Esophagus squamous epithelium (tissue), 5 donors: ENCODE measurements at places on chromosomes 2 and 18.

DNA sequence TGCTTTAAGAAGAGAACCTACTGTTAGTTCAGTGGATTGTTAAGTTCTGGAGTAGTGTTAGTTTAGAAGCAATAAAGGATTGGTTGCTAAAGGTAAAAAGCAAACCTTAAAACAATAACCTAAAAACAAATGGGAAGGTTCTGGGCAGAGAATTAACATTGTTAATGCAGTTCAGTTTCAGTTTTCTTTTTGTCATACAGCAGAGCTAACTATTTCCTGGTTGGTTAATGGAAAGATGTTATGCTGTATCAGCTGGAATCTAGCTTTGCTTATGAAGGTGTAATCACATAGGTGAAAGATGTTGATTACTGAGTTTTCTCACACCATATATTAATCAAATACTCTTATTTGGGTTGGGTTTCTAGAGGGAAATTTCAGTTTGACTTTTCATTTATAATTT, 23.8 kb downstream of the SMAD4 start:
- DNase-seq = no peak

DNA sequence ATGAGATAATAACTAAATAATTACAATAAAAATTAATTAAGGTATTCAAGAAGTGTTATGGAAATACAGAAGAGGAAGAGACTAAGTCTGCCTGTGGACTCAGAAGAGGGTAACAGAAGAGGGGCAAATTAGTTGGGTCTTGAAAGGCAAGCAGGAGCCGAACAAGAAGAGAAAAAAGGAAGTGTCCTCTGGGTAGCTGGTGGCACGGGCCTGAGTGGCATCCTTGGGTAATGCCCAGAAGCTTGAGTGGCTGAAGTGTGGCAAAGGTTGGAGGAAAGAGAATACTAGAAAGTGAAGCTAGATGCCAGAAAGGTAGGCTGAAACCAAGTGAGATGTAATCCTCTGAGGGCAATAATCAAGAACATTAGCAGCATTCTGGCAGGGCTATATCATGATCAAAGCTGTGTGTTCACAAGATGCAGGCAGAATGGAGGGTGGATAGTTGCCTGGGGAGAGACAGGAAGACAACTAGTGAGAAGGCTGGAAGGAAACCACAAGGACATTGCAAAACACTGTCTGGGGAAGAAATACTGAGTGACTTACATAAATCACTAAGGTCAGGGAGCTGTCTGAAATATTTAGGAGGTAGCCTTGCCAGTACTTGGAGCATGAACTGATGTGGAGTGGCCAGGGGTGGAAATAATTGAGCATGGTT, 16.2 kb downstream of the DOCK10 start:
- DNase-seq = no peak

DNA sequence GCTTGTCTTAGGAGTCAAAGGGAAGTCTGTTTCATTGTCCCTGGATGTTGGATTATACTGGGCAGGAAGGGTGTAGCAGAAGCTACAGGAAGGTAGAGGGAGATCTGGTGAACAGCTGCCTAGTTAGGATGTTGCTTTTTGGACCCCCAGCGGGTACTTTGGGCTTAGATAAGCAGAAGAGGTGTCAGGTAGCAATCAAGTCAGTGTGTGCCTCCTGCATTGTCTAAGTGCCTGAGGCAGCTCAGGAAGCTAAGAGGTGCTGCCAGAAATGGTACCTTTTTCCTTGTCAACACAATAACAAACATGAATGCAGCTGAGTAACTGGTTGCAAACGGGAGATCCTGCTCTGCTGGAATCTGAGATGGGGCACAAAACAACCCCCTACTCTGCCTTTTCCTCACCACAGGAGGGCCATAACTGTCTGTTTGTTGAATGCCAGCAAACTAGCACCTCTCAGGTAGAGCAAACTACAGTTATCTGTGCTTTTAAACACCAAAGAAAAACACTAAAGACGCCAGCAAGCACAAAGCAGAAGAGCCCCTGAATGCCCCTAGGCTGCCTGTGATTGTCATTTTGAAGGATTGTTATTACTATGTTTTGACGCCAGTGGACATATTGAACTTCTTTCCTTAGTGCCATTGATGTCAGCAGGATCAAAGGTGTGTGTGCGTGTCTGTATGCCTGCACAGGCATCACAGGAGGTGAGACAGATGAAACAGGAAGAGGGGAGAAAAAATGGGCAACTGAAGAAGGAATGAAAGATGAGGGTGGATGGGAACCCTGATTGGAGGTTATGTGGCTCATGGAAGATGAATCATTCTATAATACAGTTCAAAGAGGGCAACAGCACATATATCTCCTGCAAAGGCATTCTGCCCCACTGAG, 151.4 kb downstream of the ETAA1 start:
- no peak for DNase-seq

- no peak for DNase-seq
Observed at GRCh38 chr2:133416146-133416545, 152.1 kb downstream of the NCKAP5 start.

DNA sequence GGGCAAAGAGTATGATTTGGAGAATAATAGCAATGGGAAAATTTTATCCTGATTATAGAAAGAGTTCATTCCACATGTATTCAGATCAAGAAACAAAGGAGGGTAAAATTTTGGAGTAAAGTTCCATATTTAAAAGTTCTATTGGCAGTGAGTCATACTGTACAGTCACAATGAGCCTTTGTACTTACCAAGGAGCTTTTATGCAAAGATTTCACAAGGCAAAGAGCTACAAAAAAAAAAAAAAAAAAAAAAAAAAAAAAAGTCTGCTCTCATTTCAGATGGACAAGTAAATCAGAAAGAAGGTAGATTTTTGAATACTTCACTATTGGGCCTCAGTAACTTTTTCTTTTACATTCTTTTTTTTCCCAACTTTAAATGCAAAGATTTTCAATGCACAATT, 1802.2 kb upstream of the PIK3C3 start:
- DNase-seq = no peak

DNA sequence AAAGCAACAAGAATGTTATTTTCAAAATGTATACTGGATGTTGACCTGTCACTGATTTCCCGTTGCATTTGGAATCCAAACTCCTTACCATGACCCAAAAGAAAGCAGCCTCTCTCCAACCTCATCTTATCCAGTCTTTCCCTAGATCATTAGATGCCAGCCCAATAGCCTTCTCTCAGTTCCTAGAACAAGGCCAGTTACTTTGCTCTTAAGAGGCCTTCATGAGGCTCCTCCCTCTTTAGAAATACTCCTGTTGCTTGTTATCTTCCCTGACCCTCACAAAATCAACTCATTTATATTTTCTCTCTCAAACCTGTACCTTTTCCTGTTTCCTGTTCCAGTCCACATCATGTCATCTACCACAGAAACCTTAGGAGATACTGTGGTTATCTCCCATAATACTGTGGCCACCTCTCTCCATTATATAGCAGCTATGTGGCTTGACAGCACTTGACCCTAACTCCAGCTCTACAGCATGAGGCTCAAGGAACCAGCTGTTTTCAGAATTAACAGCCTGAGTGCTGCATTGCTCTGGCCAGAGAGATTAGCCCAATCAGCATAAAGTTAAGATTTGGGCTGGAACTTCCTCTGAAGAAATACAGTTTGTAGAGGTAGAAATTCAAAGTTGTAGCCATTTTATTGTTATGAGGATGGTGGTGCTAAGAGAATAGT, 22.8 kb downstream of the SRBD1 start:
- no peak for DNase-seq

DNA sequence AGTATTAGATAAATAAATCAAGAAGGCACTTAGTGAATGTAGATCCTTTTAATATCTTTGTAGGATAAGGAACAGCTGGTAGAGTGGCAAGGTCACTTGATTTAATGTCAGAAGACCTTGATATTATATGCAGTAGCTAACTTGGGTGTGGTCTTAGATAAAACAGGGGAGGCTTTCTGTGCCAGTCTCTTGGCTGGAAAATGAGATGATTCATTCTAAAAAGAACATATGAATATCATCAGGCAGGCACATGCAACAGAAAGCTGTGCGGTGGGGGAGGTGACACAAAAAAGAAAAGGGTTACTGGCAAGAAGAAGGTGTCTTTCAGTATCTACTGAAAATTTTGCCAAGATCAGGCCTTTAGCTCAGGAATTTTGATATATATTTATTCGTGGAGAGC, 931.7 kb upstream of the CELF4 start:
- no peak for DNase-seq

GRCh38 chr2:212905640-212906201, 245.7 kb downstream of the IKZF2 start:
- no peak for DNase-seq

DNA sequence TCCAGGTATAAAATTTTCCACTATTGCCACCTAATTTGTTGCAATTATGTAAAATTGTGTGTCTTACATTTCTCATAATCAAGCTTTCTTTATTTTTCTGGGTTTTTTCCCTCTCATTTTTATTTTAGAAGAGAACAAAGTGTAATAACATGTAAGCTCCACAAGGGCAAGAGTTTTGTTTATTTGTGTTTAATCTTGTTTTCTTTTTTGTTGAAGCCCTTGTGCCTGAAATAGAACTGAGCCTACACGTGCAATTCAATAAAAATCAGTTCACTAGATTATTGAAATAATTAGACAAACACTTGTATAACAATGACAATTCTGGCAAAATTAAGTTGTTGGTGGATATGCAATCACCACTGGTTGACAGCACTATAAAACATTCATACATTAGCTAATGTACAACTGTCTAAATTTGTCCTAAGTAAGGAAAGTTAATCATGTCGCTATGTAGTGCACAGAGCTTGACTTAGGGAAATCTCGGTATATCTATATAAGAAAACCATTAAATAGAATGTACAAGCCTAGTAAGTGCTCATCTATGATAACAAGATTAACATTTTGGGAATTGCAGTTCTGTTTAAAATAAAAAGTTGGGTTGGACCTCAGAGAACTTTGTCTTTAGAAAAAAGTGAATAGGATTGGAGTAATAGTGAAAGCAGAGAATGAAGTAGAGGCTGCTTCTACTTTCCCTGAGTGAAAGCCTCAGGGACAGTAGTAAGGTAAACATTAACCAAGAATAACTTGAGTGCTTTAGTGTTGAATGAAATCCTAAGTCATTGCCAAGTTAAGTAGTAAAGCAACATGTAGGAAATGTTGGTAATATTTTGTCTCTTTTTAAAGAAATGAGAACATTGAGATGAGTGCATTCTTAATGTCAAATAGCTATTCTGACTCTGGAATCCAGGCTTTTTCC, 37.4 kb upstream of the NOL4 start:
- DNase-seq = no peak

GRCh38 chr2:46849721-46850556, 65.7 kb downstream of the MCFD2 start:
- DNase-seq = no peak

GRCh38 chr18:58862851-58863538, 1.7 kb upstream of the ZNF532 start:
- DNase-seq = no peak

DNA sequence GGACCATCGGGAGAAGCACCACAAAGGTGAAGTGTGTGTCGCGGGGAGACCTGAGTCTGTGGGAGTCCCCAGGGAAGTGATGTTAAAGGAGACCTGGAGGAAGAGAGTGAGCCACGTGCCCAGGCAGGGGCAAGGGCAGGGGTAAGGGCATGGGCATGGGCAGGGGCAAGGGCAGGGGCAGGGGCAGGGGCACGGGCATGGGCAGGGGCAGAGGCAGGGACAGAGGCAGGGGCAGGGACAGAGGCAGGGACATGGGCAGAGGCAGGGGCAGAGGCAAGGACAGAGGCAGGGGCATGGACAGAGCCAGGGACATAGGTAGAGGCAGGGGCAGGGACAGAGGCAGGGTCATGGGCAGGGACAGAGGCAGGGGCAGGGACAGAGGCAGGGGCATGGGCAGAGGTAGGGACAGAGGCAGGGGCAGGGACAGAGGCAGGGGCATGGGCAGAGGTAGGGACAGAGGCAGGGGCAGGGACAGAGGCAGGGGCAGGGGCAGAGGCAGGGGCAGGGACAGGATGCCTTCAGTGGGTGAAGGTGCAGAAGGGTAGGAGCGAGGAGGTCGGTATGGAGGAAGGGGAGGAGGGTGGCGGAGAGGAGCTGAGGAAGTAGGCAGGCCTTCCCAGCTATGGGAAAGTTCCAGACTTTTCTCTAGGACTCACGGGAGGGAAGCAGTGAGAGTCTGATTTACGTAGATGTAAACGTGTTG, 33.3 kb downstream of the NTSR2 start:
- DNase-seq = no peak

DNA sequence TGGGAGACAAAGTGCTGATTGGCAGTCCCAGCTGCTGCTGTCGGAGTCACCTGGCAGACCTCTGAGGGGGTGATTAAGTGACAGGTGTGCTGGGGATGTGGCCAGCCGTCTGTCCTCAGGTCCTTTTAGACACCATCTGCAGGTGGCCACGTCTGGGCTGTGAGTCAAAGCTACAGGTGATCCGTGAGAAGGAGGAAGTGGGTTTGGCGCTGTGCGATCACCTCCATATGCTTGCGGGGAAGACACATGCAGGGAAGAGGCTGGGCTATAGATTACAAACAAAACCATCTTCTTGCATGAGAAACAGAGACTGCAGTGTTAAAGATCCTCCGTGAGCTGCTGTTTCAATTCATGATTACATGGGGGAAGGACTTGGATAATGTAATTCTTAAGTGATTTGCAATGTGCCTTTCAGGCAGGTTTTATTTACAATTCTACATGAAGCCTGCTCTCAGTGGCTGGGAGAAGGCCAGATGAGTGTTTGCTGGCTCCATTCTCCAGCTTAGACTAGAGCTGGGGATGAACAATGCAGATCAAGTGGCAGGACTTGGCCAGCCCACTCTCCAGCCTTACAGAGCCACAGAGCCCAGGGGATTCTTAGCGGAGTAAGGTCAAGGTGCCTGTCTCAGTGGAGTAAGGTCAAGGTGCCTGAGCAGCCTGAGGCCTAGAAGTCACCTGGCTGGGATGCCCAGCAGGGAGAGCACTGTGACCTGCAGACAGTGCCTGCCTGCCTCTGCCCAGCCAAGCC, 87.8 kb downstream of the LYPD1 start:
- no peak for DNase-seq

GRCh38 chr2:189536830-189537229, 43.8 kb downstream of the SLC40A1 start:
- DNase-seq = no peak

DNA sequence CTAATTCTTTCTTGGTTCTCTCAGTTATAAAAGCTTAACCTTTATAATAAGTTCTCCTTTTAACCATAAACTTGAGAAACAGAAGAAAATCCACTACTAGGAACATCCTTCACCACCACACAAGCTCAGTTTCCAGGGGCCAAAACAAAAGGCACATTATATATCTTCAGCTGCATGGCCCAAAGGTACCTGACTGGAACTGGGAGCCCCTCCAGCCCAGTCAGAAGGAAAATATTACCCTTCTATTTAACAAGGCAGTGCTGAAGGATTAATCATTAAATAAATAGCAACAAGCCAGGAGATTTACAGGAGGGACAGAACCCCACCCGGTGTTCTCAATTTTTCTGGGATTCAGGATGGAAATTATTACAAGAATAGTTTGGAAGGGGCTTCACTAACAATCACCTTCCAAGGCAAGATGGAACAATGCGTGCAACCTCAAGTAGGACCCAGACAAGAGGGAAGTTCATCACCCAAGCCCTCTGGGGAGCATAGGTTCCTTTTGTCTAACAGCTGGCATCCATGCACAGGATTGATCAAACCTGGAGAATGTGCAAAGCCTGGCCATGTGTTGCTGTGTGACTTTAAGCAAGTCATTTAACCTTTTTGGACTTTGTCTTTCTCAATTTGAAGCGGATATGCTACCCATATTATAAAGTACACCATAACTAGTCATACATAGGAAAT, 159.6 kb upstream of the SETBP1 start:
- DNase-seq = no peak

GRCh38 chr18:56286775-56287325, 351.5 kb downstream of the TXNL1 start:
- no peak for DNase-seq

GRCh38 chr2:173896755-173897154, 68.4 kb downstream of the SP3 start:
- no peak for DNase-seq

- no peak for DNase-seq
Observed at GRCh38 chr2:239746559-239747246, 278.4 kb downstream of the NDUFA10 start.
